ENCODE measurements at places on chromosomes 1 and 21.

- DNase-seq, result no peak
Measured at GRCh38 chr1:21254335-21254951, 35.8 kb downstream of the ECE1 start.

DNA sequence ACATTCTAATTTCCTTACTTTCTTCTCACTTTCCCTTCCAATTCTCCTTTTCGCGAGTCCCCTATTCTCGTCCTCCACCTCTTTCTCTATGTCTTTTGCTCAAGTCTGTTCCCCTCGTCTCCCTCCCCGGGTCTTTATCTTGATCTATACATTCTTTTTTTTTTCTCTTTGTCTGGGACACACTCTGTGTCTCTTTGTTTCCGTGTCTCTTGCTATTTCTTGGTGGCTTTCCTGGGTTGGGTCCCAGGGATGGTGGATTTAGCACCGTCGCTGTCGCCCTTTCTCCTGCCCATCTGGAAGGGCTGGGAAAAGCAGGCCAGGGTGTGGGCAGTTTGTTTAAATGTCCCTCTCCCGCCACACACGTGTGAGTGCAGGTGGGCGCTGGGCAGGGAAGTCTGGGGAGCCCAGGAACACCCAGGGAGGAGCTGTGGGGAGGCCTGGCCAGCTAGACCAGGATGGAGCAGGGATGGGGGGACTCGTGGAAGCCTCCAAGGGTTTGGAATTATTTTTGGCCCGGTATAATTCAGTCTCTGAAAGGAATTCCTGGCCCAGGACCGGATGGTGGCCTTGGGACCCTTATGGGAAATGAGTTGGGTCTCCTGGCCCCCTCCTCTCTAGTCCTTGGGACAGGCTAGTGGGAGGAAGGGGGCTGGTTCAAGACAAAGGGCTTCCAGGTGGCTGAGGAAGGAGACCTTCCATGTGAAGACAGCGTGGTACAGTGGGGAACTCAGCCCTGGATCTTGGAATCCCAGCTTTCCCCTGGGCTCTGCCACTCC, 9.5 kb upstream of the ID3 start:
- DNase-seq, result no peak

DNA sequence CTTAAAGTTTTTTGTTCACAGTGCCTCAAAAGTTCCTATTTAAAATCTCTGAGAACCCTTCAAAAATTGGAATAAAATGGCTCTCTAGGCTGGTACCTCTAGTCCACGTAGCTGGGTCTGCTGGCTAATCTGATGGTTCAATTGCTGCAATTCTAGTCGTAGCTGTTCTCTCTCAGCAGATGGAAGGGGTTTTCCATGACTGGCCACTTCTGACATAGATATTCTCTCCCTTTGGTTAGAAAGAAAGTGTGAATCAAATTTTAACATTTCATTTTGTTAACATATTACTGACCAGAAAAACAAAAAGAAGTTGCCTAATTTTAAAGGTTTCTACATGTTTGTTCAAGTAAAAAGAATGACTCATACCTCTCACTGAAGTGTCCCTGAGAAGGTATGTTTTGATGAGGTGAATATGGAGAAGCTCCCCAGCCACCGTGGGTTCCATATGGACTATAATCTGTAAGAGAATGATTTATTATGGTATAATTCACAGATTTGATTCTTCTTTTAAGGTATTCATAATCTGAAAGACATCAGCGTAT, 29.3 kb upstream of the SERPINC1 start:
- DNase-seq, result no peak

DNA sequence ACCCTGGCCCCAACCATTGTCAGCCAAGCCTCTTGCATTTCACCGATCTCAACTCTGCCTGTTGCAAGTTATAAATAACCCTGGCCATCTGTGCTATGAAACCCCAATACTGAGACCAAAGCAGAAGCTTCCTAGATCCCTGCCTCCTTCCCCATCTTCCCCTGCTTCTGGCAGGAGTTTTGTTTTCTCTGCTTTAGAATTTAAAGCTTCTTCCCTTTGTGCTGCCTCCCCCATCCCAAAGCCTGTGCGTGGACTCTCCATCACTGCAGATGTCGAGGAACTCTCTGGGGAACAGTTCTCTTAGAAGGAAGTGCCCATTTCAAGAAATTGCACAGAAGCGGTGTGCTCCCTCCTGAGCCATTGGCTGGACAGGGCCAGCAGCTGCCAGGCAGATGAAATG, 17.4 kb upstream of the MYOG start:
- no peak for DNase-seq

DNA sequence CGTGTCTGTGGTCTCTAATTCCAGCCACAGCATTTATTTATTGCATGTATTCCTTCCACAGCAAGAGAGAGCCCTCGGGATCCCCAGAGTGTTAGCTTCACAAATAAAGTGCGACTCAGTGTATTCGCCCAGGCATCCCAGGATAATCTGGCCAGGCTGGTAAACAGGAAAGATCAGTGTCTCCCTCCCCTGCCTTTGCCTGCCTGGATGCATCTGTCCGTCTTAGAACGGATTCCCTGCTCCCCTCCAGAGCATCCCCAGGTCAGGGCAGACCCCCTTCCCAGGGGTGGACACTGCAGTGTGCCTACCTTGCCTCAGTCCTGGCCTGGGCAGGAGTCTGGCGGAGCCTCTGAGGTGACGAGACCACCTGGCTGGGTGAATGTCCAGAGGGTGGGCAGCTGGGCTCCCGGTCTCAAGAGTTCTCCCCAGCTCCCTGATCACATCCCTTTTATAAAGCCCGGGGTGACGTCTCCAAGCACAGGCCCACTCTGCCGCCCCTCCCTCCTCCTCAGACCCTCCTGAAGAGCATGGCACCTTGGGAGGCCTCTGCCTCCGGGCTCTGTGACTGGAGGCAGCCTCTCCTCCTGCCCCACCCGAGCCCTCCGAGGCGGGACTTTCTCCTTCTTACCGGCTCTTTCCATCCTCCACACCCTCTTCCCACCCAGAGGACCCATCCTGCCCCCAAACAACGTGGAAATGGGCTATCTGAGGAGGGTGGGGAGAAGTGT, at the start of gene KISS1:
KISS1 (minus strand) TSS at position 424 of the 728 bp plus-strand sequence. CDS start 3,615 bp downstream, outside the sequence.
- no peak for DNase-seq

- no peak for DNase-seq
Measured at GRCh38 chr1:79259390-79260336, 253.1 kb upstream of the ADGRL4 start.

GRCh38 chr1:220137019-220137786, 43.3 kb downstream of the IARS2 start:
- no peak for DNase-seq

GRCh38 chr1:155168456-155169210, 4.5 kb downstream of the KRTCAP2 start:
- DNase-seq, result no peak

DNA sequence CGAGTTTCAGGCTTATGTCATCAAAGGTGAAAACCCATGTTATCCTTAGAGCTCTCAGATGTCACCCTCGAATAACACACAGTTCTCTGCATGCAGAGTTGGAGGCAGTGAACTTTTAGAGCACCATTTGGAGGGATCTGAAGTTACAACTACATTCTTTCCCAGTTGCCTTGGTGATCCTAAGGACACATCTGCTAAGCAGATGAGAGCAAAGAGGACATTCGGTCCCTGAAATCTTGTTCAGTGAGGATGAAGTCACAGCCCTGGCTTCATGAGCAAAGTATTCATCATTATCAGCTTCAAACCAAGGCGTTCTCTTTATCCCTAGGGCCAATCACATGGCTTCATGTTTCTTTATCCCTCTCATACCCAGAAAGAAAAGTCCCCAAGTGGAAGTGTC, 23.1 kb upstream of the MCOLN2 start:
- no peak for DNase-seq

GRCh38 chr1:71264039-71264438, 183.2 kb upstream of the ZRANB2 start:
- no peak for DNase-seq

DNA sequence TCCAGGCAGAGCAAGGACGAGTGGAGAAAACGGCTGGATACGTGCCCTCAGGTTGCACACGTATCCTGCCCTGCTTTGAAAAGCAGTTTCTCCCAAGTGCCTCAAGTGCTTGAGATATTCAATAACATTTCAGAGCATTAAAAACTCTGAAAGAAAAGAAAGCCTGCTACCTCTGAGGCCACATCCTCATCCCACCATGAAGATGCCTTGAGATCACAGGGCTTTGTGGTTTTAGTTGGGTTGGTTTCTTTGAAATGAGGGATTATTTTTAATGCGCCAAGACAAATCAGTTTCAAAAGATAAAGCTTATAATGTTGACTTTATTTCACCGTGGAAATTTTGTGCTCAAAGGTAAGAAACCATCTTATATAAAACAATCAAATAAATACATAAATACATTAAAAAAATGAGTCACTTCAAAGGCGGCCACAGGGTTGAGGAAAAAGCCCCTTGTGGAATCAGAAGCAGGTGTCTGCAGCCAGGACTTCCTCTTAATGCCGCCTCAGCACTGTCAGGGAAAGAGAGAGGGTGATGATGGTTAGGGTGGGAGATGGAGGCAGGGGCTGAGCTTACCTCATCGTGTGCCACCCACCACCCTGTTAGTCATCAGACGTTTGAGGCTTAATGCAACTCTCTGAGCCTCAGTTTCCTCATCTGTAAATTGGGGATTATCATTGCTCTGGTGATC, 1.4 kb downstream of the NPPB start:
- no peak for DNase-seq

DNA sequence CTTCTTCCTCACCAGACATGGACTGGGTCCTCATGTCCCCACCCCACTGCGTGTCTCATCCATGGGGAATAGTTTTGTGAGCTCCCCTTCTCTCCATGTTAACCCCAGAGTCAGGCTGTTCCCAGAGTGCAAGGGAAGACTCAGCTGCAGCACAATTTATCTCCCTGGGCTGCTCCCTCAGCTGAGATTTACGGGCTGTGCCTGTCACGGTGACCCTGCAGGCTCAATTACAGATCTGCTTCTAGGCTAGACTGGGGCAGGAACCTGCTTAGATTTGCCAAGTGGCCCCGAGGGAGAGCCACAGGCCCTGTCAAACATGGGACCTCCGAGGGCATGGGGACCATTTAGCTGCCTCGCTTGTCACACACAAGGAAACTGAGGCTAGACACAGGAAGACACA, 37.8 kb downstream of the CDCP2 start:
- DNase-seq, result no peak

Data from activated T-cell treated with anti-CD3 and anti-CD28 coated beads for 1 hour (primary cell).